ENCODE measurements at places on chromosomes 5 and 9.

GRCh38 chr5:120358949-120359348 lies 105.2 kb upstream of the PRR16 start:
- DNase-seq: no peak

DNA sequence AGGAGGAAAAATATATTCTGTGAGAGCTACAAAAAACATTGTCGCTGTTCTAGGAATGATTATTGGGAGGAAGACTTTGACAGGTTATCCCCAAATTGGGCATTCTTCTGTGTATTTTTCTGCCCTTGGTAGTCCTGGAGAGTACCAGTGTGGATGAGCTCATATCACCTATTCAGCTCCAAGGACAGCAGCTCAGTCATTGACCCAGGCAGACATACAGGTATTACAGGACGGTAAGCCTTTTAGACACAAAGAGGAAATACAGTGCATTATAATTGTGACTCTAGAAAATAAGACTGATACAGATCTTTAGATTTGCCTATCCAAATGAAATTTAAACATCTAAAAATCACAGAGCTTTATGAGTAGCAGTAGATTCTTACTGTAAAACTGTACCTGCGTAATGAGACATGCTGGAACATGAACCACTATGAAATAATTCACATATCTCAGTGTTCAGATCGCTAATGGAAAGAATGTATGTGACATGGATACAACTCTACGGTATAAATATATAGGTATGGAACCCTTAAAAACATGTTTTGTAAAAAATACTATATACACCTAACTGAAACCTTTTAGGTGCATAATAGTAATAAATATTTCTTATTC lies 56.0 kb downstream of the PLK2 start:
- DNase-seq: no peak

DNA sequence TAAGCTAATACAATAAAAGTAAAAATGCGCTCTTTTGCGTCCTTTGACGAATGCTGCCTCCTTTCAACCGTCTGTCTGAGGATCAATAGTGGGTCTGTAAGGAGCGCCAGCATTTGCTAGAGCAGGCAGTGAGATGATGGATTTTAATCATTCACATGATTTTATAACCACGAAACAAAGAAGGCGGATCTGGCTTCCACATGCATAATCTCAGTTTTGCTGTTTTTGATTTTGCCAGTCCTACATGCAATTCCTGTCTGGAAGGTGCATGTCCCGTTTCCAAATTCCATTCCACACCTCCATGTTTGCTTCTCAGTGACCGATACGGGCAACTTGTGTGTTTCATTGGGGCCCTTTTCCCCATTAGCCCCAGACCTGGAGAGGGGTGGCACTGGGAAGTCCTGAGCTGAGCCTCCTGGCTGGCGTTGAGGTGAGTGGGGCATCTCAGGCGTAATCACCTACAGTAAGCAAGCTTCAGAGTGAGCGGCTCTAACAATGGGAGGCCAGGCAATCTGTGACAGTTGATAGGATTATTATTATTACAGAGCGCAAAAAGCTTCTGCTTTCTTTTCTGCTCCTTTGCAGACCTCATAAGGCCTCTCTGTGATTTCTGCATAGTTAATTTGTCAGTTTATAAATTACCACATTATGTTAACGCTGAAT lies 405.4 kb downstream of the ZSWIM6 start:
- no peak for DNase-seq

DNA sequence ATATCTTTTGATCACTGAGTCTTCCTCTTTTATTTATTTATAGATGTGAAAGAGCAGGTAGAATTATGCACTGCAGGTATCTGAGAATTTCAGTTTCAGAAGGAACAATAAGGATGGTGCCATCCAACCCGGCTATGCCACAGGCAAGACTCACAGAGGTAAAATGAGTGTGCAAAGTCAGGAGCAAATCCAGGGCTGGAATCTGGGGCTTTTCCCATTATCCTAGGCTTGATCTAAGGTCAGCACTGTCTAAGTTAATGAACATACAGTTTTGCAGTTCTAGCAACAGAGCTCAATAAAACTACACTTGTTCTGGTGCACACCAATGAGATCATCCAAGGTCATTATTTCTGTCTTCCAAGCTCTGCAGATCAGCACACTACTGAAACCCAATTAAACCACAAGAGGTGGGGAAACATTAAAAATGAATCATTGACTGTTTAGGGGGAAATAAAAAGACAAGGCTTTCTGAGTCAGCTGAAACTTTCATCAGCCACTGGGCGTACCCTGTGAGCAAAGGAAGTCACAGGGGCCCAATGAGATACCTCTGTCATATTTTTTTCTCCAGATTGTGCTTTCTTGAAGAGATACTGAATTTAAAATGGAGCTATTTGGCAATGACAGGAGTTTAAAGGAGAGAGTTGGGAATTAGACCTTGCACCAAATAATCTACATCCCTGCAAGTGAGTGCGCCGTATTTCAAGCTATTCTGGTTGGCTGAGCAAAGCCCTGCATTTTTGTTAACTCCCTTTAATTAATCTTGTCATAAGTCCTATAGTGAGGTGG lies 662.2 kb upstream of the ZNF608 start:
- DNase-seq: peak; percentile 44

DNA sequence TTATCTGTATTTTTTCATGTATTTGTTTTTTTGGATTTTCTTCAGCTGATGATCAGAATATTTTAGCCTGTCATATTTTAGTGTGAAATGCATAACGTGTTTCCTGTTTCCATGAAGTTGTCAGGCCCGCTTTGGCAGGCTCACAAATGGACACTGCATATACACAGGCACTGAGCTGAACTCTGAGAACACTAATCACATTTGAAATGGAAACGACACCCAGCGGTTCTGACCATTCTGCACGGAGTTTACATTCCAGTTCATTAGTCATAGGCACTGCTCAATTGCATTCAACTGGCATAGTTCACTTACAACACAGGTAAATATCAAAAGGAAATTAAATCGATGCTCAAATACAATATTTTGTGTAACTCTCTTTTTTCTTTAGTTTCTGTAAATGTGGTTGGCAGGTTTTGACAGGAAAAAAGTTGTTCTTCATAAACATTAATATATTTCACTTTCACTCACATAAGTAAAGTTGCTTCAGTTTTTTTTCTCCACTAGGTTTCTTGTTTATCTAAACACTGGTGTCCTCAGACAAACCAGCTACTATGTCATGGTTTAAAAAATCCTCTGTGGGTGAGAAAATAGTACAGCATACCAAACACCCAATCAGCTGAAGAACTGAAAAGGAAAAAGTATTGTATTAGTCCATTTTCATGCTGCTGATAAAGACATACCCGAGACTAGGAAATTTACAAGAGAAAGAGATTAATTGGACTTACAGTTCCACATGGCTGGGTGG lies 559.0 kb upstream of the DAP start:
- no peak for DNase-seq

DNA sequence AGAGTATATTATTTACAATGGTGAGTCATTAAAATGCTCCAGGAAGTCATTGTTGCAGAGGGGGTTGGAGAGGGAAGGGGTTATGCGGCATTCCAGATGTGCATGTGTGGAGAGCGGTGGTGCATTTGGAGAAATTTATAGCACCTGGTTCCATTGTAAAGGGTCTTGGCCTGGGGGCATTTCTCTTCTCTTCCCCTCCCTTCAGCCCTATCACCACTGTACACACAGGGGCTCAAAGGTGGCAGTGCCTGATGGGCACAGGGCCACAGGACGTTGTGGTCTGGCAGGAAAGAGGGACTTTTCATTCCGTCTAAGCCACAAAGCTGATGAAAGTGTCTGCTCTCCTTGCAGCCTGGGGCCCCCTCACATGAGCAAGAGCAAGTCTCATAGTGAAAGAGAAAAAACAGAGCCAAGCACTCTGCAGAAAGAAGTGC lies 442.4 kb upstream of the ZNF462 start:
- no peak for DNase-seq

GRCh38 chr9:73152543-73152844 lies 829 bp downstream of the ANXA1 start:
- no peak for DNase-seq

DNA sequence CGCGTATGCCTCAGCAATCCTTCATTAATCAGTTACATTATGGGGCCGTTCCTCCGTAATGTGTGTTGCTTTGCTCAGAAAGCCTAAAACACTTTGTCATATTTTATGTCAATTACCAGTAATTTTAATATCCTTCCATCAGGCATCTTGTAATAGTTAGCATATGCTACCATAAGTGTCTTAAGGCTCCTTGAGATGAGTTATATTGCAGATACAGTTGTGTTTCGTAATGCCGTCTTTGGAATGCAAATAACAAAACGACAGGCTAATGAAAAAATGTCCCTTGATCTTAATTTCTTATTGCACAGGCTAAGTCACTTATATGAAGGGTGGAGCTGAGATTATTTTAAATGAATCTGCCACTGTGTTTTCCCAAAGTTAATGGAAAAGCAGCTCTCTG lies 50.5 kb downstream of the TBCA start:
- no peak for DNase-seq

GRCh38 chr9:1238407-1238806 lies 188.2 kb downstream of the DMRT2 start:
- DNase-seq: no peak

- peak; percentile 71 for DNase-seq
These were observed at the start of gene IGFBPL1 for GRCh38 chr9:38423973-38424843. TSS of gene IGFBPL1 (minus strand) at chr9:38424454. CDS start at chr9:38424424, 30 bp downstream.

All from ecto neural progenitor cell (in vitro differentiated cells).